ENCODE measurements at places on chromosomes 5 and 9.

DNA sequence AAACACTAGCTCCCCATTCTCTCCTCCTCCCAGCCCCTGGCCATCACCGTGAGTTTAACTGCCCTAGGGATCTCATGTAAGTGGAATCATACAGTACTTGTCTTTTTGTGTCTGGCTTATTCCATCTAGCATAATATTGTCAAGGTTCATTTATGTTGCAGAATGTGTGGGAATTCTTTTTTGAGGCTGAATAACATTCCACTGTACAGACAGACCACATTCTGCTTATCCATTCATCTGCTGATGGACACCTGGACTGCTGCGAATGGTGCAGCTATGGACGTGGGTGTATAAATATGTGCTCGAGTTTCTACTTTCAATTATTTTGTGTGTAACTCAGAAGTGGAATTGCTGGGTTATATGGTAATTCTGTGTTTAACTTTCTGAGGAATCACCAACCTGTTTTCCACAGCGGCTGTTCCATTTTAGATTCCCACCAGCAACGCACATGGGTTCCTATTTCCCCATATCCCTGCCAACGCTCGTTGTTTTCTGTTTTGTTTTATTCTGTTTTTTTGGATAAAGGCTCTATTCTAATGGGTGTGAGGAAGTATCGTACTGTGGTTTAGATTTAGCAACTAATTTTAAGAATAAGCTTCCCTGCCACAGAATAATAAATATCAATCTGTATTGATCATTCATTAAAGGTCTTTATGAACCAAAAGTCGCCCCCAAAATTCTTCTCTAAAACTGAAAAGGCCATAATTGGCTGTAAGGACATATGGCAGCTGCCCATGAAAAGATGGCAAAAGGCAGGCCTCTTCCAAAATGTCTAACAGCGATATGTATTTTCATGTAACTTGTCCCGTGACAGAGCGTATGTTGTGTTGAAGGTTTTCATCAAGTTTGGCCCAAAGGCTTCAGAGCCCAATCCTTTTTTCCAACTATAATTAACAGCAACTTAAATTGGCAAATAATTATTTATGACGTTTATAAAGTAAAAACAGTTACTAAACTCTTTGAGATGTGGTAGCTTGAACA, 70.3 kb downstream of the DAP start:
- DNase-seq = no peak

- no peak for DNase-seq
Measured at GRCh38 chr5:142548739-142549275, 137.1 kb downstream of the FGF1 start.

DNA sequence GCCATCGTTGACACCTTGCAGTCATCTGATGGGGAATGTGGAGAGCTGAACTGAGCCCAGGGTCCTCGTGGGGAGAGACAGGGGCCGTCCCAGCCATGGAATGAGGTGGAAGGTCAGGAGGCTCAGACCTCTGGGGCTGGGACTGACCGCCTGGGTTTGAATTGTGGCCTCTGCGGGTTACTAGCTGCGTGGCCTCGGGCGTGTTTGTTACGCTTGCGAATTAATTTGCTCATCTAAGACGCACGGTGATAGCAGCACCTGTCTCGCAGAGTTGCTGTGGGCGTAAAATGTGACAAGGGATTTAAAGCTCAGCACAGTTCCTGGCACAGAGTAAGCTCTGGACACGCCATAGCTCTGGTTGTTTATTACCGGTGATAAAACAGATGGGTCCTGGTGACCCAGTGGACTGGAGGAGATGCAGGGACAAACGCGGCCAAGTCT, 19.4 kb upstream of the DAB2IP start:
- DNase-seq = no peak

DNA sequence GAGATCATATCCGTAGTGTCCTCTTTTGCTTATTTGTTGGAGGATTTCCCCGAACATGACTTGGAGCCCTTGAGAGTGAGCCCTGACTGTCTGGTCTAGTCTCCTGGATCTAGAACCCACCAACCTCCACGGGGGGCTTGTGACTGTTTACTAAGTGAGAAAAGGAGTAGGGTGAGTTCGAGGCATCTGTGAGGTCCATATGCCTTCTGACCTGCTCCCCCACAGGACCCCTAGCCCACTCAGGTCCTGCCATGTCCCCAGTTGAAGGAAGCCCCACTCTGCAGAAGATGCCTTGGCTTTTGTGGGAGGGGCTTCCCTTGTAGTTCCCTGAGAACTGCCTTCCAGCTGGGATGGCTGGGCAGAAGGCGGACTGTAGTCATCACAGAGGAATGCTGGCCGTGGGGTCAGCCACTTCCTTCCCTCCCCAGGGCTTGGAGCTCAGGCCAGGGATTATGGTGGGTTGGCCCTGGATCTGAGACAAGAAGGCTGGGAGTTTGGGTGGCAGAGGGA, 7.0 kb upstream of the IRF1 start:
- DNase-seq = no peak

GRCh38 chr5:94693043-94693822, 74.8 kb downstream of the SLF1 start:
- DNase-seq = no peak

- DNase-seq = no peak
Measured at GRCh38 chr5:10741661-10742060, 19.4 kb downstream of the DAP start.
